Posterior cingulate gyrus (tissue), 11 donors: ENCODE measurements at places on chromosomes 11 and 22.

DNA sequence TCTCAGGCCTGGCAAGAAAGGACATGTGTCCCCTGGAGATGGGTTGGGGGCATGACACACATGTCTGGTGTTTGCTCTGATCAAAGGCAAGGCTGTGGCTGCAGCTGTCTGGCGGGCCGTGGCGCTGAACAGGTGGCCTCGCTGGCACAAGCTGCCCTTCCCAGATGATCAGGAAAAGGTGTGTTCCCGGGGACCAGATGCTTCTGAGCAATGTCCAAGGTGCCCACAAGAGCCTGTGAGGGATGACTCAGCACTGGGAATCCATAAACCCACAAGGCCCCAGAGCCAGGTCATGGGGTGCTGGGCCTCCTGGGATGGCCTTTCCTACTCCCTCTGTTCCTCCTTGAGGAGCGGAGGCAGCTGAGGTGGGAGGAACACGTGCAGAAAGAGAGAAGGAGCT, 9.7 kb upstream of the LRP5 start:
- no peak for DNase-seq

GRCh38 chr11:23684701-23685100, 812.2 kb upstream of the LUZP2 start:
- DNase-seq: no peak

GRCh38 chr11:122170815-122171475, 54.9 kb upstream of the BLID start:
- DNase-seq: no peak

GRCh38 chr22:27783436-27784119, 18.0 kb downstream of the MN1 start:
- DNase-seq: no peak

GRCh38 chr11:66045177-66045639, 3.8 kb downstream of the GAL3ST3 start:
- peak; percentile 95 for DNase-seq
